ENCODE measurements at places on chromosomes 1 and 21.

GRCh38 chr1:91854852-91855534 lies 31.0 kb downstream of the TGFBR3 start:
- DNase-seq = no peak

GRCh38 chr1:181390410-181391077 lies 92.8 kb upstream of the CACNA1E start:
- no peak for DNase-seq

DNA sequence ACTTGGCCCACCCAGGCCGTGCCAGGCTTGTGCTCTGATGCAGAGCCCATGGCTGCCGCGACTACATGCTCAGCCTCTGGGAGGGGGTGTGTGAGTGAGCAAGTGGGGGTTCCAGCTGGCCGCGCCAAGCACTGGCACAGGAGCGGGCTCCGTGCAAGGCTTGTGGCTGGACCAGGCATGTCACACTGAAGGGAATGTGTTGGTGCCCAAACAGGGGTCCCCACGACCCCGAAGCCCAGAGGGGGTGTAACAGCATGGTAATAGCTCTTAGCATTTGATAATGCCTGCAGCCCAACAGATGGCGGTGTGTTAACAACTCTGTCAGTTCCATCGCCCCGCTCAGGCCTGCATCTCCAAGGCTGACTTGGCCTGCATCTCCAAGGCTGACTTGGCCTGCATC lies 38.3 kb upstream of the CD46 start:
- DNase-seq = no peak

GRCh38 chr21:18129526-18129925 lies 115.1 kb upstream of the CHODL start:
- no peak for DNase-seq

DNA sequence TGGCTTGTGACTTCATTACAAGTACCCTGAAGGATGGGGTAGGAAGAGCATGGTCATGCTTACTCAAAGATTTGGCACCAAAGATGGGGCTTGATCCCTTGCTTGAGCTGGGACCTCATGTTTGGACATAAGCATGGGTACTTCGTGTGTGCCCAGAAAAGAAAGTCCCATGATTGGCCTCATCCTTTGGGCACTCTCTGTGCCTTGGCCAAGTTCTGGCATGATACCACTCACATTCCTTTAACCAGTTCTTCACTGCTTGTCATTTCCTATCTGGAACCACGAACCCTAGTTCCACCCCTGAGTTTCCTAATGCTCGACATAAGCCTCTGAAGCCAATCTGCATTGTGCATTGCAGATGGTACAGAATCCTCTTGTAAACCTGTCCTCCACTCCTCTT lies 107.0 kb downstream of the NAV1 start:
- no peak for DNase-seq

DNA sequence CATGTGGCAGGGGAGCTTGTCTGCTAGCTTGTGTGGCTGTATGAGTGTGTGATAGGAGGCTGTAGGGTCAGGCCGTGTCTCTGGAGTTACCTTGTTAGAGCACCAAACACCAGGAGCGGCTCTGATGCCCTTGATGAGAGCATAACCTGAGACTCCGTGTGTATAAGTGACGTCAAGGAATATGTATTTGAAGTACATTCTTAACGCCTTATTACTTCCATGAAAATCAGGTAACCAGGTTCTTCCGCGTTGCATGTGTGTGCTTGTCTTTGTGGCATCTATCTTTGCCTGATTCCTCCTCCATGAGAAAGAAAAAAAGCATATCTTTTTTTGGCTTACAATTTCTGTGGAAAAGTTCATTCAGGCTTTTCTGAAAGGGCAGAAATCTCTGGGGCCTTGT lies 4.6 kb downstream of the OLFML3 start:
- DNase-seq = no peak

GRCh38 chr1:159968901-159969300 lies 14.9 kb upstream of the SLAMF9 start:
- DNase-seq = no peak

- DNase-seq = no peak
Observed at GRCh38 chr1:230674581-230674980, 32.3 kb downstream of the COG2 start.

DNA sequence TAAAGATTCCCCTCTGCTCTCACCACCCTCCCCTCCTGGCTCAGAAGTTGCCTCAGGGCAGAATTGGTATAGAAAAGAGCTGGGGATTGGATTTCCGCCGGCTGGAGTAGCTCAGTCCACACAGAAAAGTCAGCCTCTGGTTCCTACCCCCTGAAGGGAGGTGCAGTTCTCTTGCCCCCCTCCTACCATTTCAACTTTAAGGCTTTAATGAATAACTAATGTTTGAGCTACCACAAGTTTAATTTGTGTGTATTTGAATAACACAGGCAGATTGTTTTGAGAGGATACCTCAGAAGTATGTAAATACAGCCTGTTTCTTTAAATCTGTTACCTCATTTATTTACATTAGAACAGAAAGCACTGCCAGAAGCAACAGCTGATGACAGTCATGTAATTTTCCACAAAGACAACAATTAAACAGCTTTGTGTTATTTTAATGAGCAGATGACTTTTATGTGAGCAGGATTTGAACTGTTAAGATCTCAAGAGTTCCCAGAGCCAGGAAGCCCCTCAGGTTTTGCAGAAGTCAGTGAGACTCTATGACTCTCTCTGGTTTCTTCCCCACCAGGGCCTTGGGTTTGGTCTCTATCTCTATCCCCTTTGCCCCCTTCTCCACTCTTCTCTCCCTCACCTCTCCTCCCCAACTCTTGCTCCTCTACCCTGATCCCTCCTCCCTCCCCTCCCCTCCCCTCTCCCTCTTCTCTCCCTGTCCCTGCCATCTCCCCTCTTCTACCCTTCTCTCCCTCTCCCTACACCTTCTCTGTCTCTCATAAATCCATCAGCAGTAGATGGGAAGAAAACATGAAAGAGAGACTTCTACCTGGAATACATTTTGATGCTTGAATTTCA lies 26.3 kb downstream of the DUSP10 start:
- DNase-seq = no peak

GRCh38 chr1:228372183-228373003 lies 34.2 kb downstream of the TRIM11 start:
- DNase-seq = no peak

GRCh38 chr21:17780539-17780938 lies 38.6 kb downstream of the C21orf91 start:
- no peak for DNase-seq

DNA sequence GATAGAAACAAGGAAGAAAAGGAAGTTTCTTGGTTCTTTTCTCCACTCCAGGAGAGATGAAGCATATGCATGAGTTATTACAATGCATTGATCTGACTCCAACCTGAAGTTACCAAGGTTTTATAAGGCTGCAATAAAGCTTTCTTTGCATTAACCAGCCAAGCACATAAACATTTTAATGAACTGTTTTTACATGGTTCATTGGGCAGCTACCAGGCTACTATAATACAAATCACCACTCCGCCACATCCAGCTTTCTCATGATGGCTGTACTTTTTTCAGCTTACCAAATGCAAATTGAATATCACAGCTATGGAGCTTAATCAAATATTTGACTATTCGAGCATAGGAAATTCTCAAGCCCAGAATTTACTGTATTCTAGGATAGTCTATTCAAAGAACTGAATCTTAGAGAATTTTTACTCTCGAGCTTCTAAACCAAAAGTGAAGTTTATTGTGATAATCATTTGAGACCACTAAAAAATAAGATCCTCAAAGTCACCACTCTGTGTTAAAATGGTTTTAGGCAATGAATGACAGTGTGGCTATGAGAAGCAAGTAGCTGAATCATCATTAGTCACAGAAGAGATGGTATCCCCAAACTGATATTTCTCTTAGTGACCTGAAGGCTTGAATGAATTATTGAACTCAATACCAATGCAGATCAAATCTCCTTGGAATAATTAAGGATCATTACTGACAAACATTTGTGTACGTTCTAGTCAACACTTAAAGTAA lies 58.6 kb upstream of the ZNF281 start:
- no peak for DNase-seq

- DNase-seq = no peak
Observed at GRCh38 chr1:174818014-174818616, 181.6 kb upstream of the CACYBP start.

GRCh38 chr21:22395965-22396364 lies 1397.8 kb downstream of the NCAM2 start:
- no peak for DNase-seq

GRCh38 chr1:50637460-50637859 lies 214.2 kb upstream of the DMRTA2 start:
- DNase-seq = no peak

- no peak for DNase-seq
Observed at GRCh38 chr1:53567851-53568250, 108.7 kb downstream of the DMRTB1 start.

GRCh38 chr21:39947031-39947430 lies 79.8 kb downstream of the PCP4 start:
- no peak for DNase-seq

DNA sequence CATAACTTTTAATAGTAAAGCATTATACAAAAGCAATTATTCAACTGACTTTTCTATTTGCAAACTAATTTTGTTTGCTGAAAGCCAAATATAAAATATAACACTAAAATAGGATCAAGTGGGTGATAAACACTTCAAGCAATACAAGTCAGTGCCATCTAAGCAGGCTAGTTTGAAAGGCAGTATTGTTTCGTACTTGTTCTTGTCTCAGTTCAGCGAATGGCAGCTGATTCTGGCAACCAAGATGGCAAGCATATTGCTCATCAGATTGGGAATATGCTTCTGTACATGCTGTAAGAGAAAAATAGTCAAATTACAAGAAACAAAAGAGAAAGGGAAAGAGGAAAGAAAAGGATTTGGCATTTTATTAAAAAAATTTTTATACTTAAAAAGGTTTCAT lies 7.5 kb downstream of the TMEM59 start:
- DNase-seq = no peak

GRCh38 chr1:175503538-175503937 lies 239.9 kb downstream of the TNR start:
- no peak for DNase-seq

DNA sequence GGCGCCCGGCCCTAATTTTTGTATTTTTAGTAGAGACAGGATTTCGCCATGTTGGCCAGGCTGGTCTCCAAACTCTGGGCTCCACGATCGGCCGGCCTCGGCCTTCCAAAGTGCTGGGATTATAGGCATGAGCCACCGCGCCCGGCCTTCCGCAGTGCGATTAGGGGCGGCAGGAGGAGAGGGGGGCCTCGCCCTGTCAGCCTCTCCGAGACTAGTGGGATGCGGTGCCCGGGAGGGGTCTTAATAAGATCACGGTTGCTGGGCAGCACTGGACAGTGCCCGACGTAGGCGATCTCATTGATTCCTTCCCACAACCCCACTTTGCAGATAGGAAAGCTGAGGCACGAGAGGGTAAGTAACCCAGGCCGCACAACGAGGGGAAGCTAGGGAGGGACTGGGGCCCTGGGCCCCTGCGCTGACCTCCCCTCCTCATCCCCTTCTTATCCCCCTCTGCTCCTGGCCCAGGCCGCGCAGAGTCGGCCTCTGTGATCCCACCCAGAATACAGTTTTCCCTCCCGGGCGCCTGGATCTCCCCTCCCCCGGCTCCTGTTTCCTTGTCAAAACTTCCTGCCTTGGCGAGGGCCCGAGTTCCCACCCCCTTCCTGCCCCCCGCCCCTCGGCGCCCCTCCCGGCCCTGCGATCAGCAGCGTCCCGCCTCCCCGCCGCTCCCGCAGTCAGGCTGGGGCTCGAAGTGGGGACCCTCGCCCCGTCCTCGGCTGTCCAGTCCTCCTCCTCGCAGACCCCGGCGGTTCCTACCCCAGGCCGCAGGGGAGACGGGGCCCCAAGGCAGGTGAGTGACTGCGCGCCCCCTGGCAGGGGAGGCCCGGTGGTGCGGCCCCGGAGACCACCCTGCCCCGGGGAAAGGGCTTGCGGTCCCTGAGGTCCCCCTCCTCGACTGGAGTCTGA lies at the start of gene PEAR1:
Gene PEAR1 (plus strand): TSS at position 671 of the 906 bp plus-strand sequence. CDS start 10,209 bp downstream, outside the sequence.
- no peak for DNase-seq

GRCh38 chr1:220380885-220381284 lies 108.6 kb upstream of the RAB3GAP2 start:
- DNase-seq = no peak

DNA sequence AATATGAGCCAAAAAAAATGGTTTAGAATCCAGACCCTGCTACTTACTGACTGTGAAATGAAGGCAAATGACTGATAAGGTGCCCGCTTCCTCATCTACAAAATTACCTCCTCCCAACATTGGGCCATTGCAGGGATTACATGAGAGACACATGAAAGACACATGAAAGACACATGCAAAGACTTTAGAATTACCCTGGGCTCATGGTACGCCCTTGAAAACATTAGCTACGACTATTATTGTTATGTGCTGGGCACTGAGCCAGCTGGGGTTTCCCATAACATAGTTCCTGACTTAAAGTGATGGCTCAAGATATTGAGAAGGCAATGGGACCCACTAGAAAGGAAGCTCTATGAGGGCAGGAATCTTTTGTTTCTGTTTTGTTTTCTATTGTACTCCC lies 43.7 kb upstream of the KANK4 start:
- DNase-seq = no peak

GRCh38 chr21:42258885-42259407 lies 40.0 kb downstream of the ABCG1 start:
- no peak for DNase-seq

DNA sequence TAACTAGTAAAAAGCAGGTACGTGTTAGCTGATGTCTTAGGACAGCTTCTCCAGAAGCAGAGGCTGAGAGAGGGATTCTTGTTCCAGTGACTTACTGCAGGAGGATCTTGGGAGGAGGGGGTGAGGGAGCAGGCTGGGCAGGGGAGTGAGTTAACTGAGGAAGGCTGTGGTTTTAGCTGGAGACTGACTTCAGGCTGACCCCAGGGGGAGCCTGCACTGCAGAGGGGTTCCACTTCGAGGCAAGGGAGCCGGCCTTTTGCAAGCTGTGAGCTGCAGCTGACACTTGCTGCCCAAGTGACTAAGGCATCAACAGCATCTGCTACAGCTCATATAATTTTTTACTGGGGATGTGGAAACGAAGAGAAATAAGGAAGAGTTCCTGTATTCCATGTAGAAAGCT lies 50.4 kb upstream of the SOD1 start:
- DNase-seq = no peak

GRCh38 chr1:28313702-28314546 lies 14.9 kb upstream of the MED18 start:
- no peak for DNase-seq

DNA sequence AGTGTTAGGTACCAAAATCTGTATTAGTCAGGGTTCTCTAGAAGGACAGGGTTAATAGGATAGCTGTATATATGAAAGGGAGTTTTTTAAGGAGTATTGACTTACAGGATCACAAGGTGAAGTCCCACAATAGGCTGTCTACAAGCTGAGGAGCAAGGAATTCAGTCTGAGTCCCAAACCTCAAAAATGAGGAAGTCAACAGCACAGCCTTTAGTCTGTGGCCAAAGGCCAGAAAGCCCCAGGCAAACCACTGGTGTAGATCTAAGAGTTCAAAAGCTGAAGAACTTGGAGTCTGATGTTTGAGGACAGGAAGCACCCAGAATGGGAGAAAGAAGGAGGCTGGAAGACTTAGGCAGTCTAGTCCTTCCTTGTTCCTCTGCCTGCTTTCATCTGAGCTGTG lies 487.5 kb upstream of the CHRM3 start:
- no peak for DNase-seq

DNA sequence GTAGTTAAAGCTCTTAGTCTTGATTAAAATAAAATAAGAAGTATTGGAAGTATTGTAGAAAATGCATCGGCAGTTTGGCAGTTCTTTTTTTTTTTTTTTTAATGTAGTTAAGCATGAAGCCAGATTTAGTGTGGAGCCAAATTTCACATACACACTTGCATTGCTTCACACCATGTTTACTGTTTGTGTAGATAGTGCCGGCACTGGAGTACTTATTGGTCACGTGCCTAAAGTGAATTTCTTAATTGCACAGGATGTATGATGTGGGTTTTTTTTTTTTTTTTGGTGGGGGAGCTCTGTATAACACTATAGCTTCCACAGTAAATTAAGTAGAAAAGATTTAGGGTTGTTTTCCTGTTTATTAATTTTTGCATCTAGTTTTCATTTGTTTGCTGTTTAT lies 21.2 kb upstream of the TMEM61 start:
- no peak for DNase-seq

Data from effector CD8-positive, alpha-beta T cell (primary cell).